ENCODE measurements at places on chromosomes 5 and 9.

DNA sequence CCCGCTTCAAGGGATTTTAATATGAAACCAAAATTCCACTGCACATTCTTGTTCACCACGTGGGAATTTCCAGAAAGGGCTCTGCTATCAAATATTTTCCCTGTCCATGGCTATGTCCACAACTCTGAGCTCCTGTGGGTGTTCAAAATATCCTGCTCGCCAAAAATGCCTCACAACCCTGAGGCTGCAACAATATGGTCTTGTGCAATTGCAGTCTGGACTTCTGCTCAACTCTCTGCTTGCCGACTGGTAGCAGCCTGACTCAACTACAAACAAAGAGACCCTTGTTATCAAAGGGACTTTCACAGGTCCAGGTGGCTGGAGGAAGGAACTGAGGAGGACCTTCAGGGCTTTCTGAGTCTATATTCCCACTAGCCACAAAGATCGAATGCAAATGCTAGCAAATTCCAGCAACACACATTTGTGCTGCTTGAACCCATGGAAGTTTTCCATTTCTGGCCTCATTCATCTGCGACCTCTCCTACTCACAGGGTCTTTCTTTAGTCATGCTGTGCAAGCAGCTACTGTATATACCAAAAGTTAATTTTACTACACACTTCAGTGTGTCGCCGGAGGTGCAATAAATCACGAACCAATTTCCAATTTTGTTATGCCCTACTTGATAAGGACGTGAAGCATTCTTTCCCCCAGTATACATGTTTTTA lies 169.2 kb upstream of the SLC30A5 start:
- peak; percentile 82 for DNase-seq

DNA sequence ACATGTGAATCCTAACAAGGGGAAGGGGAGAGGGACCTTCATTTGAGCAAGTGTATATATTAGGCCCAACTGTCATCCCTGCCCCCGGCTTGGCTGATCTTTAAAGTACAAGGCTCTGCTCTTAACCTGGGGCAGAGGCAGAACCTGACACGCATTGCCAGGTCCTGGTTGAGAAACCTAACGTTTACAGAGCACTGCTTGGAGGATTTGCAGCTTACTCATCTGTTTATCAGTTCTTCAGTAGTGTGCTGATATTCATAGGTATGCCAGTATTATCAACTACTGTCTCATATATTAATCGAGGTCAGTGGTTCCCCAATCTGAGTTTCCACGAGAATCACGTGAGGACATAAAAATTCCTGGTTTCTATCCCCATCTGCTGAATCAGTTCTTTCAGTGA lies 50.4 kb downstream of the ACO1 start:
- DNase-seq: no peak

GRCh38 chr5:6937677-6938076 lies 224.4 kb downstream of the TENT4A start:
- DNase-seq: no peak

DNA sequence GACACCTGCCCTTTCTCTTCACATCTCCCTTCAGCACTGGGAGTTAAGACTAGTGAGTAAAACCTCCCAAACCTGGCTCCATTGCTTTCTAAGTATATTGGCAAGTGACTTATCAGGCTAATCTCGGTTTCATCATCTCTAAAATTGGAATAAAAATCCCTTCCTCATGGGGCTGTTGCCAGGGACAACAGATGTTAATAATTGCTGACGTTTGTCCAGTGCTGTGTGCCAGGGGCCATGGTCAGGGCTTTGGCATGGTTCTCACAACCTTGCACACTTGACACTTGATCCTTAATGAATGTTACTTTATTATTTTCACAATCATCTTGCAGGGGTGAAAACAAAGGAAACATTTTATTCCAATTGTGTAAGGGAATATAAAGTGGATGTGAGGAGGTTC lies 1262.0 kb upstream of the WWC1 start:
- no peak for DNase-seq

GRCh38 chr5:168005093-168005492 lies 286.4 kb upstream of the WWC1 start:
- DNase-seq: peak; percentile 35

DNA sequence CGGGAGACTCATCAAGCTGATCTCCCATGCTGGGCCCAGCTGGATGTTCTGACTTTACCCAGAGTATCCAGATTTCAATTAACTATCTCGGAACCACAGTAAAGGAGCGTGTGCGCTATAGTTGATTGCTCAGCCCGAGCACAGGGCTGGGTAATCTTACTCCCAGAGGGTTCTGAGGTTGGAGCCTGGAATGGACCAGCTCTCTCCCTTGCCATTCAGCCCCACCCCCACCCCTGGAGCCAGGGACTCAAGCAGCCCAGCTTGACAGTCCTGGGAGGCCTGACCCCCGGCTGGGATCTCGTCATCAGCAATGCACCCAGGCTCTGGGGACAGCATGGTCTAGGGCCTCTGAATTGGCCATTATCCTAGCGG lies 23.7 kb upstream of the PTGES start:
- DNase-seq: peak; percentile 56

DNA sequence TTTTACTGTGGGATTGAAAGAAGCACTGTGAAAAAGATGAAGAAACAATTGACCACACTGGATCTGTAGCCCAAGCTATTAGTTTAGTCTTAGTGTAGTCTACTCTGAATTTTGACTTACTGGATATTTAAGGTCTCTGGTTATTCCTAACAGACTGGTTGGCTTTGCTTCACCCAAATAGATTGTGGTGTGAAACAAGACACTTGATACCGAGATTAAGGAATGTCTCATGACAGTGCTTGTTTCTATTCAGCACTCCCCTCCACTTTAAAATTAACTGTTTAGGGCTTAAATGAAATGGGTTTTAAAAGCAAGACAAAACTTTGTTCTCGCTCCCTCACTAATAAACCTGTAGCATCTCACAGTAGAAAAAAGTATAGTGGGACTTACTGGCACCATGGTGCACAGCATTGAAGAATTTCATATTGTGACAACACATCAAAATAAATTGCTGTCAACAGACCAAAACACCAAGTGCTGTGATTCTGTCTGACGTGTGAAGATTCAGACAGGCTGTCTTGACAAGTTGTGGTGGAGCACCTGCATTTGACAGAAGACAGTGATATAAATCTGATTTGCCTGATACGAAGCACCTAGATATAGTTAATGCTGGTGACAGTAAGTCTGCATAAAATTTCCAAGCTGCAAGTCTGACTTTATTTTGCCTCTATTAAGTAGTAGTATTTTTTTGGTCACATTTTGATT lies 73.1 kb downstream of the PBX3 start:
- no peak for DNase-seq

GRCh38 chr5:171390883-171391677 lies 3.4 kb downstream of the NPM1 start:
- no peak for DNase-seq

- no peak for DNase-seq
Measured at GRCh38 chr5:75046366-75047142, 5.8 kb downstream of the GCNT4 start.

DNA sequence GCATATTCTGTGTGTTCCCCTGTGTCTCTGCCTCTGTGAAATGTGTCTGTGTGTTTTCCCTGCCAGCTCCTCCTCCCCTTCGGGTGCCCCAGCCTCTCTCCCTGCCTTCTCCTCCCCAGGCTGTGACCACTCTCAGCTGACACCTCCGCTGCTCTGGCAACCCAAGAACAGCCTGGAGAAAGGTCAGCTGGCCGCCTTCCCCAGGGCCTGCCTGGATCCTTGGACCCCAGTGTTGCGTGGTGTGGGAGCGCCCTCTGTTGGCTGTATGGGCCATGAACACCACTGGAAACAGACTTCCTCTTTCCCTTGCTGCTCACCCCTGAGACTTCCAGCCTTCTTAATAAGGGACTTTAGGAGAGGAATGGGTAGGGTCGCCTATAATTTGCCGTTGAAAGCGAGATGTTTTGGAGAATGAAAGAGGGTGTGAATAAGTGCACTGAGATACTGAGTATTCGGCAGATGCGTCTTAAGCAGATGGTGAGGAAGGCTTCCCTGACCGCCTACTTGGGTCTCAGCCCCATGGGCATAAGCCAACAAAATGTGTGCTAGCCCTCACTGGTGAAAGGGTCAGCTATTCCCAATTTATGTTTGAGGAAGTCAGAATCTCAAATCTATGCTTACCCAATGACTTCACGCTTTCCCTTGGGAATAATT lies 114.9 kb upstream of the TRIM32 start:
- peak; percentile 83 for DNase-seq

DNA sequence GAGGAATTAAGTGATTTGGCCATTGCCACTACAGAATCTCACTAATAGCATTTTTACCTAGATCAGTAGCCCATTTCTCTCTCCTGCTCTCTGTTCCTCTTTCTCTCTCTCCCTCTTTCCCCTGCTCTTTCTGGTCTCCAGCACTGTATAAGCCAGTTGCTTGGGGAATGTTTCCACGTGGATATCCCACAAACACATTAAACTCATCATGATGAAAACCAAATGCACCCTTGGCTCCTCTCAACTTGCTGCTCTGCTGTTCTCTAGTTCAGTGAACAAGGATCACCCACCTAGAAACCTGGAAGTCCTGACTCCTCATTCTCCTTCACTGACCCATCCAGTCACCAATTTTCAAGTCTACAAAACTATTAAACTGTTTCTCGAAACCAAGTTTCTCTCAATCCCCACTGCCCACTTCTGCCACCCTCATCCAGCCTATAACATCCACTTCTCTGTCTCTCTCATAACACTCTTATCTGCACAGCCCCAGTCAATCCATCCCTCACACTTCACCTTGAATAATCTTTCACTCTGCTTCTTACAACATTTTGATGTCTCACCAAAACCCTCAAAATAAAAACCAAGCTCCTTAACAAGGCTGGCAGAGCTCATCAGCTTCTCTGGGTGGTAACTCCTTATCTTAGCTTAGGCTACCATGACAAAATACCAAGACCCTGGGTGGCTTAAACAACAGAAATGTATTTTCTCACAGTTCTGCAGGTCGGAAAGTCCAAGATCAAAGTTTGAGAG lies 79.3 kb downstream of the ARL15 start:
- DNase-seq: no peak

DNA sequence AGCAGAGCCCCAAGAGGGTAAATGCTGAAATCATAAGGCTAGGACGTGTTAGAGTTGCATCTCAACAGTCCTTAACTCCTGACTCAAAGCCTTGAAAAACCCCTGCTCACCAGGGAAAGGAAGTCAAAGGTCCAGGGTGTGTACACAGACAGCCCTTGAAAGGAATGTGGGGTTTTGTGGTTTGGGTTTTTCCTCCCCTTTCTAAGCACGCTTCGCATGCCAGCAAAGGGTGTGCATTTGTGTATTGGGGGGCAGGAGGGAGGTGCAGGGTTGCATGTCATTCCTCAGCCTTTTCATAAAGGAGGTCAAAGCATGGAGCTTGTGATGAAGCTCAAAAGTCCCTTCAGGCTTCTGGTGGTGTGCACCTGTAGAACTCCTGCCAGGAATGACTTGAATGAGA lies 17.3 kb upstream of the XPA start:
- peak; percentile 89 for DNase-seq

GRCh38 chr5:98403131-98403530 lies 370.3 kb upstream of the RGMB start:
- DNase-seq: peak; percentile 71

DNA sequence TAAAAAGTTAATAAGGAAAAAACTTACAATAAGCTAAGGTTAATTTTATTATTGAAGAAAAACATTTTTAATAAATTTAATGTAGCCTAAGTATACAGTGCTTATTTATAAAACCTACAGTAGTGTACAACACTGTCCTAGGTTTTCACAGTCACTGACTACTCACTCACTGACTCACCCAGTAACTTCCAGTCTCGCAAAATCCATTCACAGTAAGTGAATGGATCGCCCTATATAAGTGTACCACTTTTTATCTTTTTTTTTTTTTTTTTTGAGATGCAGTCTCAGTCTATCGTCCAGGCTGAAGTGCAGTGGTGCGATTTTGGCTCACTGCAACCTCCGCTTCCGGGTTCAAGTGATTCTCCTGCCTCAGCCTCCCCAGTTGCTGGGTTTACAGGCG lies 47.7 kb downstream of the FNIP1 start:
- DNase-seq: no peak

DNA sequence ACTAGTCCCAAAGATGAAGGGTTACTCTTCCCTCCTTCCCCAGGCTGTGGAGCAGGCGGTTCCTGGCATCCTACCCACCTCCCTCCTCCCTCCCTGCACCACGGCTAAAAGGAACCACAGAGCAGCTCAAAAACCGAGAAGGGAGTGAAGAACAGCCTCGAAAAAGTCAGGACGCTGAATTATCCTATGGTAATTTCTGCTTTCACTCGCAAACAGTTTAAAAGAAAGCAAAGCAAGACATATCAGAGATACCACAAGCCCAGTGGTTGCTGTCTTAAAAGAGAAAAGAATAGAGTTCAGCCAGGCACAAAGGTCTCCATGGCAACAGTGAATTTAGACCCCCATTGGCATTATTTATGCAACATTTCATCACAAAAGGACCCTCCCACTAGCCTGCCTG lies 315.4 kb downstream of the CTNND2 start:
- no peak for DNase-seq

DNA sequence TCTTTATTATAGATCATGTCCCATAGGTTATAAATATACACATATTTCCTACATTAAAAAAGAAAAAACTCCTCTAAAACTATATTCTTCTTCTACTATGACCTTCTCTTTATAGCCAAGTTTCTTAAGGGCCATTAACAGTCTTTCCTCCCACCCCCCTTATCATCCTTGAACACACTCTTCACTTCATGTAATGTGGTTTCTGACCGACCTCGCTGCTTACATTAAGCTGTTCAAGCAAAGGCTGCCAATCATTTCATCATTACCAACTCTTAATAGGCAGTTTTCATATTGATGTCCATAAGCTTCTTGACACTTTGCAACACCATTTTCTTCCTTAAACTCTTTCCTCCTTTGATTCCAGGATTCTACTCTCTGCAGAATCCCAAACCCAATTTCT lies 283.0 kb upstream of the PCSK5 start:
- no peak for DNase-seq

GRCh38 chr9:105328872-105329718 lies 84.6 kb downstream of the SLC44A1 start:
- peak; percentile 13 for DNase-seq

GRCh38 chr5:5126444-5126843 lies 13.7 kb upstream of the ADAMTS16 start:
- peak; percentile 45 for DNase-seq

- no peak for DNase-seq
Measured at GRCh38 chr9:27572061-27572460, 1.2 kb downstream of the C9orf72 start.

GRCh38 chr5:36495611-36496010 lies 110.8 kb upstream of the SLC1A3 start:
- peak; percentile 15 for DNase-seq

DNA sequence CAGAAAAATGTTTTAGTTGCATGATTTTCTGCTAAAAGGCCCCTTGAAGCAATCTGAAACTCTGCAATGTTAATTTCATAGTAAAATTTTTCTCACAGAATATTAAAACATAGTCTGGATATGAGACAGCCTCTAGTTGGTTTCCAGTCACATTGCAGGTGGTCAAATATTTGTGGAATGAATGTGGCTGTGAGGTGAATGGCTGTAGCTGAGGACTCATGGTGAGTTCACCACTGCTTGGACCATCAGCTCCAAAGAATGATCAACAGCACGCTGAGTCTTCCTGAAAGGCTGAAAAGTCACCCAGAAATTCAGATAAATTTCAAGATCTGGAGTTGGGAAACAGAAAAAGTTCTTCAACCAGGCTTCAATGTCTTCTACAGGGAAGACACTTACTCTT lies 79.8 kb downstream of the MAT2B start:
- peak; percentile 75 for DNase-seq

- peak; percentile 61 for DNase-seq
Measured at GRCh38 chr5:95809414-95809960, 13.0 kb downstream of the GLRX start.
